Stimulated activated CD8-positive, alpha-beta memory T cell treated with anti-CD3 and anti-CD28 coated beads, Interleukin-15, amount 100 ng/mL, for 24 hours (primary cell): ENCODE measurements at places on chromosomes 13 and 19.

DNA sequence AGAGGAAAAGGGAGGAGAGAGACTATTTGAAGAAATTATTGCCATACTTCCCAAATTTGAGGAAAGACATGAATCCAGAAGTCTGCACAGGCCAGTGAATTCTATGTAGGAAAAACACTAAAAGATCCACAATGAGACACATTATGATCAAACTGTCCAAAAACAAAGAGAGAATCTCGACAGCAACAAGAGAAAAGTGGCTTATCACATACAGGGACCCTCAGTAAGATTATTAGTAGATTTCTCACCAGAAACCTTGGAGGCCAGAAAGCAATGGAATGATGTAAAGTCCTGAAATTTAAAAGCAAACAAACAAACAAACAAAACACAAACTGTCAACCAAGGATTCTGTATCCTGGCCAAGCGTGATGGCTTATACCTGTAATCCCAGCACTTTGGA, 55.7 kb upstream of the IL17D start:
- DNase-seq = no peak

GRCh38 chr19:27870293-27870692, 1342.7 kb downstream of the UQCRFS1 start:
- no peak for DNase-seq

GRCh38 chr13:37435881-37436280, 162.7 kb downstream of the POSTN start:
- no peak for DNase-seq

DNA sequence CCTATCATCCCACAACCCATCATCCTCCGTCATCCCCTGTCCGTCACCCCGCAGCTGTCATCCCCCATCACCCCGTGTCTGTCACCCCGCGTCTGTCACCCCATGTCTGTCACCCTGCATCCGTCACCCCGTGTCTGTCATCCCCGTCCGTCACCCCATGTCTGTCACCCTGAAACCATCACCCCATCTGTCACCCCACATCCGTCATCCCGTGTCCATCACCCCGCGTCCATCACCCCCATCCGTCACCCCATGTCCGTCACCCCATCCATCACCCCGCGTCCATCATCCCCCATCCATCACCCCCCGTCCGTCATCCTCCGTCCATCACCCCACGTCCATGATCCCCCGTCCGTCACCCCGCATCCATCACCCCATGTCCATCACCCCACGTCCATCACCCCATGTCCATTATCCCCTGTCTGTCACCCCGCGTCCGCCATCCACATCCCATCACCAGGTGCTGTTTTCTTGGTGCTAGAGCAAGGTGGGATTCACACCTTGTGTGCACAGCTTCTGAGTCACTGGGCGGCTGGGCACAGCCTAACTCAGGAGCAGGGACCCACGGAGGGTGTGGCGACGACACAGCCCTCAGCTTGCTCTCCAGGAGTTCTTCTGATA, 24.2 kb downstream of the RASA3 start:
- no peak for DNase-seq

DNA sequence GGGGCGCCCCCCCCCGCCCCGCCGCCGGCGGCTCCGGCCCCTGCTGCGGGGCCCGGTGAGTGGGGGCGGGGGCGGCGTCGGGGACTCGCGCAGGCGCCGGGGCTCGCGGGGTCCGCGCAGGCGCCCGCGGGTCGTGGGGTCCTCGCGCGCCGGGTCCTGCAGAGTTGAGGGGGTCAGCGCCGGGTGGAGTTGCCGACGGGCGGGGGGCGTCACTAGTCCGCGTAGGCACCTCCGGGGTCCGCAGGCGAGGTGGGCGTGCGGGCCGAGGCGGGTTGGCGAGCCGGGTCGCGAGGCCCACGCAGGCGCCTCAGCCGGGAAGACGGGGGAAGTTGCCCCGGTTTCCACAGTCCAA, 365 bp downstream of the PPP6R1 start:
- DNase-seq = peak; percentile 33

- DNase-seq = no peak
Observed at GRCh38 chr13:106182404-106182803, 353.1 kb downstream of the EFNB2 start.

DNA sequence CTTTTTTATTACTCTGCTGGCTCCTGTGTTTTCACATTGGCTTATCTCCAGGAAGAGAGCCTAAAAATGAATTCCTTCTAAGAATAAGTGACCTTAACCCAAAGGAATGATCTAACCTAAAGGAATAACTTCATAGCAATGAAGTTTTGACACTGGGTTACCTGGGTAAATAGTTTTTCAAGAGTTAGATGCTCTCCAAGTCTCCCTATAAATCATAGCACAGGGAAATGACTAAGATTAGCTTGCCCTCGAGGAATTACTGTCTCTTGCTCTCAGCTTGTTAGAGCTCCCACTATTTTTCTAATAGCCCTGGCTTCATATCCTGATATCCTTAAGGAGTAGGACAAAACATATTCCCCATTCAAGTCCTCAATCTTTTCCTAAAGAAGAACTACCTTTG, 66.3 kb downstream of the SPRY2 start:
- no peak for DNase-seq

- no peak for DNase-seq
Observed at GRCh38 chr13:37886879-37887278, 17.3 kb upstream of the TRPC4 start.

GRCh38 chr13:80665792-80666333, 324.9 kb upstream of the SPRY2 start:
- DNase-seq = no peak

DNA sequence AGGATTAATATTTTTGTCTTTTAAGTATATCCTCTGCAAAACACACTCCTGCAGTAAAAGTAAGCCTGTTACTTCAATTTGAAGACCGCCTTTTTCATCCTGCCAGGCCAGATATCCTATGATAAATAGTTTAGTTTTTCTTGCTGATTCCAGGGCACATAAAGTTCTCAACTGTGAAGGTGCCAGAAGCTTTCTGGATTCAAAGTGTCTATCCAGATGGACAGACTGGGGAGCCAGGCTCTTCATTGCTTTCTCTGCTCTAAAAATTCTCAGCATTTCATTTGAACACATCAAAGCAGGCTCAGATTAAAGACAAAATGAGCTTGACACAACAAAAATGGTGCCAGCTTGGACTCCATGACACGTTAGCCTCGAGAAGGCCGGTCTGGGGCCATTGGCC, 53.6 kb upstream of the UBL3 start:
- DNase-seq = no peak

DNA sequence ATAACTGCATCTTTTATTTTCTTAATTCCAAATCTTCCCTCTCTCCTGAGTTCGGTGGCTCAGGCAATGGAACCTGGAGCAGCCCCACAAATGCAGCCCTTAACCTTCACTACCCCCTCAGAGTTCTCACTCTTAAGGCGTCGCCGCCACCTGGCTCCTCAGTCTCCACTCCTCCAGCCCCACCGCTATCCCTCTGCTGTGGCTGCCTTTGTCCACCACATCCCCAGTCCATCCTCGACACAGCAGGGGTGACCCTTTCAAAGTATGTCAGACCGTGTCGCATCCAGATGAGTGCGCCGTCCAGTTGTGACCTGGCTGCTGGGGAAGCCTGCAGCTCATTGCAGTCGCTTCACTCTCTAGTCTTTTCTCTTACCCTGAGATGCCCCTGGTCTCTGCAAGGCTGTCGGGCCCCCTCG, 1.0 kb downstream of the SPPL2B start:
- no peak for DNase-seq

- DNase-seq = no peak
Observed at GRCh38 chr19:4144666-4145249, 8.7 kb upstream of the CREB3L3 start.

DNA sequence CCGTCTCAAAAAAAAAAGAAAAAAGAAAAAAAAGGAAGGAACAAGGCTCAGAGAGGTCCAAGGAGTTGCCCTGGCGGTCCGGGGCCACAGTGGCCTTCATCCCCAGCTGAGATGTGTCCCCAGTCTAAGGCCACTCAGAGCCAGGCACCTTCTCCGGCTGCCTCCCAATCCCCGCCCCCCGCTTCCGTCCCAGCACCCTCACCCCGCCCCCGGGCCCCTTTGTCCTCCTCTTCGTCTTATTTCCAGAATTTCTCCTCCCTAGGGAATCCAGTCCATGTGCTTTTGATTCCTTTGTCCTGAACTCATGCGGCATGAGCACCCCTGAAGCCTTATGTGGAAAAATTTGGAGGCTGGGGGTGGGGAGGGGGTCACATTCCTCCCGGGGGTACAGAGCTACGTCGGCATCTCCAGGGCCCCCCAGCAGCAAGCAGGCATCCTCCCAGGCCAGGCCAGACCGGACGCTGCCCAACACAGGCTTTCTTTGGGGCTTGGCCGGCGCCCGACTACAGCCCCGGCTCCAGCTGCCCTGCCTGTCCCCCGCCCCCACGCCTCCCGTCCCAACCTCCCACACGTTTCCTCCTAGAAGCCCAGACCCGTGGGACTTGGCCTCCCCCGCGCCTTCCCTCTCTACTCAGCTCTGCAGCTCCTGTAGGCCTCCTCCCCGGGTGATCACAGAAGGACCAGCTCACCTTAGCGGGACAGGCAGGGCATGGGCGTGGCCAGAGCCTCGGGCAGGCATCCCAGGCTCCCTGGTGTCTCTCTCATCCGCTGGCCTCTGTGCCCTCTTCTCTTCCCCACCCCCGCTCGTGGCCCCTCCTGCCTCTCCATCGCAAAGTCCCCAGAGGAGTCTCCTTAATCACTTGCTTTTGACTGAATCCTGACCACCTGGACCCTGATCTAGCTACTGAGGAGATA, 17.8 kb upstream of the ADGRE5 start:
- DNase-seq = no peak

DNA sequence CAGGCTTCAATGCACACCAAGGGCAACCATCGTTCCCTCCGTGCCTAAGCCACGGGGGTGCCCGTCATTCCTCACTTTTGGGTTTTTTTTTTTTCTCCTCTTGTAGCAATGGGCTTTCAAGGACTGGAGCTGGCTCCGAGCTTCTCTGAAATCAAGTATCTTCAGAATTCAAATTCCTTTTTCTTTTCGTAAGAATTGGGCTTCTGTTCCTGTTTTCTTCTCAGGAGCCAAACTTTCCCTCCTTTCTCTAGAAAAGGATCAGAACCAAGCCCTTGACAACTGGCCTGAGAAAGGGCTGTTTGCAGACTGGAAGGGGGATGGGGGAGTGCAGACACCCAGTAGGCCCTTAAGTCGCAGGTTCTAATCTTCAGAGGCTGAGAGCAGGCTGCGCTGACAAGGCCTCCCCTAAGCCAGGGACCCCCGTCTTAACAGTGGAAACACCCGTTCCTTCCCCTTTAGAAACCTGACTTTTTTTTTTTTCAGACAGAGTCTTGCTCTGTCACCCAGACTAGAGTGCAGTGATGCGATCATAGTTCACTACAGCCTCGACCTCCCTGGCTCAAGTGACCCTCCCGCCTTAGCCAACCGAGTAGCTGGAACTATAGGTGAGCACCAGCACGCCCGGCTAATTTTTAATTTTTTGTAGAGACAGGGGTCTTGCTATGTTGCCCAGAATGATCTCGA, 51.6 kb downstream of the RFX2 start:
- no peak for DNase-seq

DNA sequence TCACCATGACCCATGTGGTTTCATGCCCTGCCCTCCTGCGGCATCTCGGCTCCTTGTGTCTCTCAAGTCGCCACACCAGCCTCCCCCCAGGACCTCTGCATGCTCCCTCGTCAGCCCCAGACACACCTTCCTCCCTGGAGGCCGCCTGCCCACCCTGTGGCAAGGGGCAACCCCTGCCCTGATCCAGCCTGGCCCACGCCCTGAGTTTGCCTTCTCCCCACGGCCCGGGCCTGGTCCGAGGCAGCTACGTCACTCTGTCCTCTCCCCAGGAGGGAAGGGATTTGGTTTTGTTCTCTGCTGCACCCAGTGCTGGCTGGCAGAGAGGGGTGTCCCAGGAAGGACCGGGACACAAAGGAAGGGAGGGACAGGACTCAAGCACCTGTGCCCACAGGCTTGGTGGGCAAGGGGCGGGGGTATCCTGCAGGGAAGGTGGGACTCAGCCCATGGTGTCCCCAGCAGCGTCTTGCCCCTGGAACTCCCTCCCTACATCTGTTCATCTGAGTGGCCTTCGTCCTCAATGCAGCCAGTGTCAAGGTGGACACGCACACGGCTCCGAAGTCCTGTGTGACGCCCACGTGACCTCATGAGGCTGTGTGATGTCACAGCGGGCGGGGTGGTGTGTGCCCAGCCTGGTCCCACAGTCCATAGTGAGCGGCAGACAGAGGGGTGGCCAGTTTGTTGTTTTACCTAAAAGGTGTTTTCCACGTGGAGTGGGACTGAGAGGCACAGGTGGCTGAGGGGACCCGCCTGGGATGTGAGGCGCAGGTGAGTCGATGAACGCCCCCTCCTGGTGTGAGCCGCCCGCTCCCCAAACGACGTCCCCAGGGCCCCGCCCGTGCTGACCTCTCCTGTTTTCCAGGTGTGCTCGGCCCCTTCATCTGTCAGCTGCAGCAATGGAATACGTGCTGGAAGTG, at the start of gene TEX29:
Gene TEX29 (plus strand): TSS at position 645 of the 914 bp plus-strand sequence. CDS start 249 bp downstream, at position 894.
- DNase-seq = no peak

GRCh38 chr13:52428295-52428694, 22.1 kb downstream of the VPS36 start:
- DNase-seq = no peak

DNA sequence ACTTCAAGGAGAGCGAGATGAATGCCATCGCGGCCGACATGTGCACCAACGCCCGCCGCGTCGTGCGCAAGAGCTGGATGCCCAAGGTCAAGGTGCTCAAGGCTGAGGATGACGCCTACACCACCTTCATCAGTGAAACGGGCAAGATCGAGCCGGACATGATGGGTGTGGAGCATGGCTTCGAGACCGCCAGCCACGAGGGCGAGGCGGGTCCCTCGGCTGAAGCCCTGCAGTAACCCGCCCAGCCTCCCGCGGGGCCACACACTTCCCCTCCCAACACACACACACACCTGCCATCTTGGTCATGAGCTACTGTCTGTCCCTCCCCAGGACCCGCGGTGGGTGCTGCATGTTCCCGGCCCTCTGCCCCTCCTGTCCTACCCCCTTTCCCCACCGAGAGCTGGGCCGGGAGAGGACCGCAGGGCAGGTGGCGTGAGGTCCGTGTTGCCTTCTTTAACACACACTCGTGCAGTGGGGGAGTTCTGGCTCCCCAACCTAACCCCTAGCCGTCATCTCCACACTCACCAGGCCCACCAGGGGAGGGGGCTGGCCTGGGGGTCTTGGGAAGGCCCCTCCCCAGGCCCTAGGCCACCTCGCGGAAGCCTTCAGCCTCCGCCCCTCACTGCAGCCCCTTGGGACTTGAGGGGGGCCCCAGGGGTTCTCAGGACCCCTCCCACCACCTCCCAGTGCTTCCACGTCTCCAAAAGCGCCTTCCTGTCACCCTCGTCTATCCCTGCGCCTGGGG, 11.8 kb downstream of the STX10 start:
- no peak for DNase-seq

DNA sequence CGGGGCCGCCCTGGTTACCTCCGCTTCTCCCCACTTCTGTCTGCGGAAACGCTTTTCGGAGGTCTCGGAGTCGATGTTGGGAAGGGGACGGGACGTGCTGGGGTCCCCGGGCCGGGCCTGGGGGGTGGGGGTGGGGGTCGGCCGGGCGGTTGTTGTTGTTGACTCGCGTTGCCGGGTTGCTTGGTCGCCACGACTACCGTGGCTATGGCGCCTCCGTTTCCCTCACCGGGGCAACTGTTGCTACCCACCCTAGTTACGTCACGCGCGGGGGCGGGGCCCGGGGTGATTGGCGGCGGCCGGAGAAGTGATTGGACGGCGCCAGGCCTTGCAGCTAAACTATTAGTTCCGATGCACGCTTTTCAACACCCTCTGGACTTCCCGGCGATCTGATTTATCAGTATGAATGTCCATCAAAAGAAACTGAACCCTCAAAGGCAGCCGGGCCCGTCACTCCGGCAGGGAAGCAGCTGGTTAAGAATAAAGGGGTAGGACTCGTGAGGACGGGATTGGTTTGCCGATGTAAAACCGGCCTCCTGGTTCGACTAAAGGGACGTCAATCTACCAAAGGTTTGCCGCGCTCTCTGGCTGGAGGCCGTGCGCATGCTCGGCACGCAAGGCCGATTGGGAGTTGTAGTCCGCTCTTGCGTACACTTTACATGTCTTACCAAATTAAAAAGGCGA, at the start of gene RFX1:
Gene RFX1 (minus strand): TSS at position 236 of the 681 bp plus-strand sequence. CDS start 12,477 bp downstream, outside the sequence.
- DNase-seq = peak; percentile 100
